Activated gamma-delta T cell treated with anti-CD3 and anti-CD28 coated beads, Interleukin-2, amount 50 U/mL, for 16 hours (primary cell): ENCODE measurements at places on chromosomes 4 and X.

- DNase-seq = no peak
Observed at GRCh38 chr4:2843941-2844584, 419 bp downstream of the ADD1 start.

GRCh38 chr4:122119739-122120138, 32.4 kb upstream of the BLTP1 start:
- DNase-seq = no peak

DNA sequence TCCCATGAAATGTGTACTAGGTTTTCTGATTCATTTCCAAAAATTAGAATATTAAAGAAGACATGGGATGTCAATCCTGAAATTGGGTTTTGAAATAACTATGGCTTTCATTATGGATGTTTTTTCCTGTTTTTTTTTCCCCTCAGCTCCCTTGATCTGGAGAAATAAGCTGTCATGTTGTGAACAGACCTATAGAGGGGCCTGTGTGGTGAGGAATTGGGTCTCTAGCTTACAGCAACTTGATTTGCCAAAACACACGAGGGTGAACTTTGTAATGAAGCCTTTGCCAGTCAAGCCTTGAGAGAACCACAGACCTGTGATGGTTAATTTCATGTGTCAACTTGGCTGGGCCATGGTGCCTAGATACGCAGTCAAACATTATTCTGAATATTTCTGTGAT, 2413.6 kb downstream of the PCDH7 start:
- DNase-seq = no peak

DNA sequence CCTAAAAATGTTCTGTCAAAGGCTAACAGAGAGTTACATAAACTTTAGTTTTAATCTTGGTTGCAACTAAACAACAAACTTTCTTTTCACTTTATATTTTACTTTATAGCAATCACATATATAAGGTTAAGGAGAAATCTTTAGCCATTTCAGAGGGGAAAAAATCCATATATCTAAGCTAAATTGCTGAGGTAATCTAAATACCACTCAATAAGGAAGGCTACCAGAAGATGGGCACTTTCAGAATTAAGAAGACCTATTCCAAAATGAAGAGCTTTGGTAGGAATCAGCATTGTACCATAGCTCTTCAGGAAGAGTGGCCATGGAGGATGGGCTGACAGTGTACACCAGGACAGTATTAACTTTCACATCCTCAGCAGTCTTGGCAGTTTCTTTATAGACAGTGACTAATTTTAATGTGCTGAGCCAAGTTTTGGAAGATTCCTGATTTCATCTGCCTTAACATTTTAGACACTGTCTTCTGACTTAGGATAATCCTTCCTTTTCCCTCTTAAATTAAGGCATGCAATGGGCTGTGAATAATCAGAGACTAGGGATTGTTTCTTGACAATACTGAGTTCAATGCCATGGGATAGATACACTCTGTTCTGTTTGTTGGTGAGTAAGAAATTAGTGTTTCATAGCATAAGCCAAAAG, 7.1 kb downstream of the FAT4 start:
- DNase-seq = no peak

DNA sequence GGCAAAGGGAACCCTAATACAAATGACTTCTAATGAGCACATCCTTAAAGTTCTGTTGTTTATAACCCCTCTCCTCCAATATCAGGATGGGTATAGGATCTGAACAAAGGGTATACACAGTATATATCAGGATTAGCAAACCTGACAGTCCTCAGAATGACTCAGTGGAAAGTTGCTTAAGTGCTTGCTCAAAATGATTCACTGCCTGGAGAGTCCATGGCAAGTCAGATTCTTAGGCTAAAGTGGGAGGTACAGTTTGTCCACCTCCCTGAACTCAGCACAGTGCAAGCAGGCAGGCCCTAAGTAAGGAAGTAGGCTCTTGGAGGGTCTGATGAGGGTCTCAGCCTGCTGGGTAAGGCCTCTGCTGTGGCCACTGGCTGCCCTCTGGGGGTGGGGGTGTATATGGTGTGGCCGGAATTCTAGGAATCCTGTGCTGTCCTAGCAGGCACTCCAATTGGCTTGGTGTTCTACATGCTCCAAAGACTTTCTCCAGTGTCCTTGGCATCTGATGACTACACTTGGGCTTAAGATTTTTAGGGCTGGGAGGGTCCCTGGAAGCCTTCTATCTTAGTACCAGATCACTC, 54.3 kb downstream of the CHRDL1 start:
- no peak for DNase-seq

DNA sequence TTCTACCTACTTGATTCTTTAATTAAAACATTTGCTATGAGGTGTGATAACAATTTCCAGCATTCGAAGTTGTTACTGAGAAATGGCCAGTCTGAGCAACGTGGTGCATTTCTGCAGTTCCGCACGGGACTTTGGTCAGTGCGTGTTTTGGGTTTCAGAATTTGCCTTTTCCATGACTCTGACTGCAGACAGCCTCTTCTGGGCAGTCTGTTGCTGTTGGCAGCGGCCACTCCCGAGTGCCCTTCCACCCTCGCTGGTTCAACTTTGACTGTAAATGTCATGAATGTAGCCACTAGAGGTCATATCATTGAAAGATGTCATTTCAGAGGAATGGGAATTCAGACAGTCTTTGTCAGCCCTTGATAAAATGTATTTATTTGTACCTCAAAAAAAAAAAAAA, 53.6 kb downstream of the NOP14 start:
- DNase-seq = no peak

DNA sequence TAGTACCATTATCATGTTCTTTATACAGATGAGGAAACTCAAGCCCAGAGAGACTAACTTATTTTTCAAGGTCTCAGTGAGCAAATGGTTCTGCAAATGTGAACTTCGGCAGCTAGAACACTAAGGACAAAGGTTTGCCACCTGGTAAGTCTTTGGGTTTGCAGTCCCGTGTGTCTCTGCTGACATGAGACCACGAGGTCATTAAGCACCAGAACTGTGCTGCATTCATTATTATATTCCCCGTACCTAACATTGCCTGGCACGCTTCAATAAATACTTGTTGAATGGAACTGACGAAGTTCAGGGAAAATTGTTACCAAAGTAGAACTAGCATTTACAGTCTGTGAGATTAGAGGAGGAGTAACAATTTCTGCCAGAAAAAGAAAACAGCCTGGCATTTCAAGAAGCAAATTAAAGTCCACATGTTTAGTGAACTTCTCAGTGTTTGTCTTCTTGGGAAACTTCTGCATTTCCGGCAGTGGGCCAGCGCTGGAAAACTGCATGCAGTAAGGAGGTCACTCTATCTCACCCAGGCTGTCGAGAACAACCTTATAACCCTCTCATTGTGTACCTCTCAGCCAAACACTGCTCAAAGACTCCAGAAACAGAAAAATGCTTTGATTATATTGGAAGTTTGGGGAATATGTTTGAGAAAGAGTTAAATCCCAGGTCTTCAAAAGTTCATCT, 67.4 kb upstream of the CPEB2 start:
- no peak for DNase-seq

- no peak for DNase-seq
Observed at GRCh38 chrX:96611619-96612362, 72.9 kb upstream of the DIAPH2 start.

DNA sequence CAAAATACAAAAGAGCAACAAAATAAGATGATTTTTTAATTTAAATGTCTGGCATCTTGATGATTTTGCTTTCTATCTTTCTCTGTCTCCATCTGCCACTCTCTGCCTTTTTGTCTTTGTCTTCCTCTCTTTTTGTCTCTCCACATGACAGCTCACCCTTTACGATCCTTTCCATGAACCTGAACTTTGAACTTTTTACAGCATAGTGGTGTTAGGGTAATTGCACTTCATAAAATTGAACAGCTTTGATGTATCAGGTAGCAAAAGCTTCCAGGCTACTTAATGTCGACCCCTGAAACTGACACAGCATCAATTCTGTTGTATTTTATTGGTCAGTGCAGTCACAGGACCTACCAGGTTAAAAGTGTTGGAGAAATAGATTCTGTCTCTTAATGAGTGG, 1517.0 kb downstream of the ADGRL3 start:
- DNase-seq = no peak

- DNase-seq = no peak
Observed at GRCh38 chr4:145939856-145940255, 1.2 kb upstream of the ZNF827 start.

DNA sequence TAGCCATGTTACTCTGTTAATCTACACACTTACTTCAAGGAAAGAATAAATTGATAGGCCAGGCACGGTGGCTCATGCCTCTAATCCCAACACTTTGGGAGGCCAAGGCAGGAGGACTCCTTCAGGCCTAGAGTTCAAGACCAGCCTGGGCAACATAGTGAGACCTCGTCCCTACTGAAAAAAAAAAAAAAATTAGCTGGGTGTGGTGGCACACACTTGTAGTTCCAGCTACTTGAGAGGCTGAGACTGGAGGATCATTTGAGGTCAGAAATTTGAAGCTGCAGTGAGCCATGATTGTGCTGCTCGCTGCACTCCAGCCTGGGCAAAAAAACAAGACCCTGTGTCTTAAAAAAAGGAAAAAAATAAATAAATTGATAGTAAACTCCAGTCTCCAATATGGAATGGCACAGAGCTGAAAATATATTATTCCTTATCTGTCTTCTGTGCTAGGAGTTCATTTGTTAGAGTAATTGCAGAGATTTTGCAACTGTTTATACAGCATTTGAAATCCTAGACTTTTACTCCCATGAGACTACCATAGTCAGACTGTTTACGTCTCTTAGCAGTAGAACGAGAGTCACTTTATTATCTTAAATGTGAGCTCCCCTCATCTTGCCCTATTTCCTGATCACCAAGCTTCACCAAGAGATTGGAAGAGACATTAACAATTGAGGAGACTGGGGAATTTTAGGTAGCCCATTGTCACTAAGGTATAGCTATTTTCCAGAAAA, 18.8 kb upstream of the TMEM131L start:
- DNase-seq = no peak

DNA sequence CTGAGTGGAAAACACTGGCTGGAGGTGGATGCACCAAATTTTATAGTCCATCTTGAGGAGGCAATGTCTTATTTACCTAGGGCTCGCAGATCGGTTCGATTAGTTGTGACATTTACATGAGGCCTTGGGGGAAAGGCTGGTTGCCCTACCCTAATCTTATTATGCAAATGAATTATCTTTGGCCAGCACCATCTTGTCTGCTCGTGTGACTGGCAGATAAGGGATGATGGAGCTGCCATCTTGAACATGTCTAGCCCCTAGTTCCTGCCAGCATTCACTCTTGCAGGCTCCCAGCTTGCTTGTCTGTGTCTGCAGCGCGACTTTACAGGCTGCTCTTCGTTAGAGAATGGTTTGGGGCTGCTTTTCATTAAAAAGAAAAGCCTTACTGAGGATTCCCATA, 61.9 kb downstream of the SEC24B start:
- no peak for DNase-seq

DNA sequence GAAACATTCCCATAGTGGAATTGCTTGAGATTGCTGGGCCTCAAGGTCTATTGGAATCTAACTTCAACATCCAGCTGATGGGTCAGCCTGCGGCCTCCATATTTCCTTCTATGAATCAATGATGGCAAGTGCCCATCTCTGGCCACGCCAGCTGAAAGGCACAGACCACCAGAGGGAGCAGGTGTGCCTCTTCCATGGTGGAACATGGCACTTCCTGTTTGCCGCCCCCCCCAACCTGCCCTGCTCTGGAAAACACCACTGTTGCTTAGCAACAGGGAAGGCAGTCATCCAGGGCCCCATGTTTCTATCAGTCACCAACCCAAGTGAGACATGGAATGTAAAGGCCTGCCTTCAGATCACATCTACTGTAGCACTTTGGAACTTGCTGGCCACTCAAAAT, 11.6 kb downstream of the PAGE4 start:
- DNase-seq = no peak

- DNase-seq = no peak
Observed at GRCh38 chr4:83753260-83753659, 217.4 kb downstream of the GPAT3 start.

DNA sequence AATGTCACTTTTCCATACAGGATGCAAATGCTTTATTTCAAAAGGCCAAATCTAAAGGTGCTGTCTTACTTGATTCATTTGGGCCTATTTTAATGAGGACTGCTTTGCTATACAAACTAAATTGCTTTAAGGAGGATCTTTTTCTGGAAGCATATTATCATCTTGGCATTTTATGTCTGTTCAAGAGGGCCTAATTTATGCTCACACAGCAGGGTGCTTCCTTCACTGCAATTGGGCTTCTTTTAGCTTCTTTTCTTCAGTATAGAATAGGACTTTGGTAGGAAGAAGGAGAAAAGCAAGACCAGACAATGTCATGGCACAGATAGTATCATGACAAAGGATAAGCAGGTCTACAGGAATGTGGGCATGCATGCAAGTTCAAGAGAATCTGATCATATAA, 222.4 kb upstream of the ANKRD50 start:
- DNase-seq = no peak

DNA sequence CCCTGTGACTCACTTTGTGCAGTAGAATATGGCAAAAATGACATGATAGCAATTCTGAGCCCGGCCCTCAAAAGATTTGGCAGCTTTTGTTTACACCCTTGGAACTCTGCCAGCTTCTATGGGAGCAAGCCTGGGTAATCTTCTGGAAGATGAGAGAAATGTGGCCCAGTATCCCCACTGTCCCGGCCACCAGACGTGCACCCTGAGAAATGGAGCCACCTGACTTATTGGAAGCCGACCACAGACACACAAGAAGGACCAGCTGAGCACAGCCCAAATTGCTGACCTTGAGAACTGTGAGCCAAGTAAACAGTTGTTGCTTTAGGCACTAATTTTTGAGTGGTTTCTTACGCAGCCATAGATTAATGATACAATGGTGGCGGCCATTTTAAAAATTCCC, 197.0 kb downstream of the STIM2 start:
- DNase-seq = no peak

DNA sequence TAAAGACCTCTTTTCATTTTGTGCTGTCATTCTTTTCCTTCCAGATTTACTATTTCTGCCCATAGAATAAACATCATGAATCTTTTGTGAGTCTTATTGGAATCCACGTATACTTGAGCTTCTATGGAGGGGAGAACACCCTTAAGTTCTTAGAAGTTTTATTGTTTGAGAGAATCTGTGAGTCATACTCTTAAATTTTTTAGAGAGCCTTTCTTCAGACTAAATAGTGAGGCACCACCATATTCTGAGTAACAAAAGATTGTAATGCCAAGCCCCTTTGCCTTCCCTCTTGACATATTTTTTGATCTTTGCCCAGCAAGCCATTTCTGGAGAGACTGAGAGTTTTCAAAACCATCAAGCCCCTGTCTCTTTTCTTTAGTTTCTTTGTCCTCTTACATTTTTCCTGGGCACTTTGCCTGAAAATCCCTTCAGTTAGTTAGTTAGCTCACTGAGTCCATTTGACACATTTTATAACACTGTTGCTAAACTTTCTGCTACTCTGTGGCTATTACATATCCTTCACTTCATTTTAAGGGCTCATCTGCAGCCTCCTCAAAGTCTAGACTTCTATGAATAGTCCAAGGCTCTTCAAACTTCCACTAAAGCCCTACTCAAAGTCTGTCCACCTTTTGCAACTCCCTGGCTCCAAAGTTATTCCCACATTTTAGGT, 65.3 kb upstream of the NDUFC1 start:
- DNase-seq = no peak

GRCh38 chrX:1493877-1494510, 41.3 kb upstream of the ASMTL start:
- DNase-seq = no peak

GRCh38 chr4:70688795-70689231, 481 bp downstream of the UTP3 start:
- DNase-seq = peak; percentile 4

- no peak for DNase-seq
Observed at GRCh38 chr4:66574145-66574978, 904.1 kb upstream of the EPHA5 start.
